MCF 10A (cell line): ENCODE measurements at places on chromosomes 7 and 10. TPM values are rescaled to one million over a fixed set of nuclear protein-coding genes. Genes with fewer than 3 reads are reported as not detected.

SPDYE11 gene
- not detected in 2 replicates for total RNA-seq

GRCh38 chr10:1661416-1661815 is 75.9 kb downstream of the ADARB2 start:
- no peak for DNase-seq

DNA sequence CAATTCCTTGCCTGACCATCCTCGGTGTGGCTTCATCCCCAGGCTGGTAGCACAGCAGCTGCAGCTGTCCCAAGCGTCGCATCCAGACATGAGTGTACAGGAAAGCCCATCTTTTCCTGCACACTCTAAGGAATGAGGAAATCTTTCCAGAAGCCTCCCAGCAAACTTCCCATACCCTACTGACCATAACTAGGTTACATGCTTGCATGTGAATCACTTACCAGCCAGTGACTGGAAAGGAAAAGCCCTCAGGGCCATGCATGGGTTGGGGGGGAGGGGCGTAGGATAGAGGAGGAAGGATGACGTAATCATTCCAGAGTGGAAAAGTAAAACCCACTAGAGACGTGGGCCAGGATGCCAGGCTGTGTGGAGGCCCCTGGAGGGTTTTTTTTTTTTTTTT is 18.9 kb upstream of the ZNF212 start:
- peak; percentile 42 for DNase-seq

RELN gene
- total RNA-seq, result not detected in 2 replicates

SUN3 gene
- total RNA-seq, result 0.22 TPM in 1 of 2 replicates, not detected in the other

- no peak for DNase-seq
Measured at GRCh38 chr10:20372748-20373147, 524.4 kb downstream of the NEBL start.

DNA sequence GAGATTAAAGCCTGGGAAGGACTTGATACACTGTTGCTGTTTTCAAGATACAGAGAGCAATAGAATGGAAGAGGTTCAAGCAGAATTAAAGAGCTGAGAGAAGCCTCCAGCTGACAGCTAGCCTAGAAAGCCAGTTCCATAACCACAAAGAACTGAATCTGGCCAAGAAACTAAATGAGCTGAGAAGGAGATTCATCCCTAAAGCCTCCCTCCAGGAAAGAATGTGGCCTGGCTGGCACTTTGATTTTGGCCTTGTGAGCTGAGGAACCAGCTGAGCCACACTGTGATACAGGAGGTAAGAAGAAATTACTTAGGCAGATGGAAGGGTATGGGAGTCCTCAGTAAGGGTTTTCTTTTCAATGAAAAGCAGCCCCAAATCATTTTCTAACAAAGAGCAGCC is 324.1 kb downstream of the PHF14 start:
- DNase-seq, result no peak

TUBGCP2 gene
- total RNA-seq, result 95.9 and 96.2 TPM in 2 replicates

- no peak for DNase-seq
Measured at GRCh38 chr7:67637023-67637358, 640.4 kb downstream of the TYW1 start.

- DNase-seq, result no peak
Measured at GRCh38 chr10:106216085-106216484, 948.4 kb downstream of the SORCS1 start.

GRCh38 chr10:86556933-86557649 is 35.5 kb upstream of the WAPL start:
- no peak for DNase-seq

- peak; percentile 75 for DNase-seq
Measured at GRCh38 chr10:60314069-60314940, 75.4 kb downstream of the ANK3 start.

DNA sequence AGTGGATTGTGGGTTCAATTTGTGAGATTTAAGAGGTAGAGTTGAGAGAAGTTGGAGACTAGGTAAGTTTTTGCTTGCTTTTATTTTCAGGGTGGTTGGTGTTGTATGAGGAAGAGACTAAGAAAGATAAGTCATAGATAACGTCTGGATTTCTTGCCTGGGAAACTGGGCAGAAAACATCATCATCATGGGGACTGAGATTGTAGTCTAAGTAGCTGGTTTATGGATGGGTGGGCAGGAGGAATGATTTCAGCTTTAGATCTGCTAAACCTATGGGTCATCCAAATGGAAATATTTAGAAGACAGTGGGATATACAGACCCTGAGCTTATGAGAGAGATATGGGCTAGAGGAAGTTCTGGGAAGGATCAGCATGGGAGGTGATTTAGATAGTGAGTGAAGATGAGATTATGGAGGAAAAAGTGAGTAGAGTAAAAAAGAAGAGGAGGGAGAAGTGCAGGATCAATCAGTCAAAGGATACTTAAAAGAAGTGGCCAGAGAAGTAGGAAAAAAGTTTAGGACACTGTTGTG is 169.8 kb downstream of the WNT2 start:
- no peak for DNase-seq

DNA sequence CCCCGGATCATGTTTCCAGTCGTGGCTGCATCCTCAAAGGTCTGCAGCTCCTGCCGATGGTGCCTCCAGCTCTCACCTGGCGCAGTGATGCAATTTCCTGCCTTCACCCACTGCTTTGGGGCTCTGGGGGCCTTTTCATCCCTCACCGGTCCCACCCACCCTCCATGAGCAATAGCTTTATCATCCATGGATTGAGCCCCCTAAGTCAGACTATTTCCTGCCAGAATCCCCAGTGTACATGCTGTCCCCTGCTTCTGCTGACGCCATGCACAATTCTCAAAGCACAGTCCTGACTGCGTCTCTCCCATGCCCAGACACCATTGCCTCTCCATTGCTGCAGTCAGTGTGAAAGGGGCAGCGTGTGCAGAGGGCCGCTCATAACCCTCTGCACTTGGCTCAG is 49.7 kb downstream of the FAM241B start:
- DNase-seq, result no peak

- DNase-seq, result no peak
Measured at GRCh38 chr10:133079836-133080682, 7.7 kb upstream of the ADGRA1 start.

DNA sequence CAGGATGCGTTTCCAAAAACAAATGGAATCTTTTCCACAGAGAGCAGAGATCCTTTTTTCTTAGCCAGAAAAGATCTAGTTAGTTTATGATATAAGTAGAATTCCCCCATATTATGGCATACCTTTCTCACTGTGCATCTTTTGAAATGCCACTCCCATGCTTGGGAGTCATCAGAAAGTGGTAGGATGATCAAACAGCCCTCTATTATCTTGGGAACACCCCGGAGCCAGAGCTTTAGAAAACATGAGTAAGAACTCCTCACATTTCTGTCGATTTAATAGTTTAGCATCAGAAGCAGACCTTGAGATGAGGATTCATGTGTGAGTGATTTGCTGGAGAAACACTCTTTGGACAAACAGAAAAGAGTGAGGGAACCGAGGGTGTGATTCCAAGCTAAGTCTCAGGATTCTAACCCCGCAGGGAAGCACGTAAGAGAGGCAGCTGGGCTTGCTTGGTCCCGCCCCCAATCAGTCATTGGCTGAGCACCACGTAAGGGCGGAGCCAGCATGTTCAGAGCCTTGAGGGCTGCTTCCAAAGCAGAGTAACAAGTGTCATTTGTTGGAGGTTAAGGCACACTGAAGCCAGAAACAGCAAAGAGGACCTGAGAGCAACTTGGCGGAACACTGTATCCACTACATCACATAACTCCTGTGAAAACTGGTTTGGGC is 43.7 kb upstream of the NXPH1 start:
- DNase-seq, result peak; percentile 42

DNA sequence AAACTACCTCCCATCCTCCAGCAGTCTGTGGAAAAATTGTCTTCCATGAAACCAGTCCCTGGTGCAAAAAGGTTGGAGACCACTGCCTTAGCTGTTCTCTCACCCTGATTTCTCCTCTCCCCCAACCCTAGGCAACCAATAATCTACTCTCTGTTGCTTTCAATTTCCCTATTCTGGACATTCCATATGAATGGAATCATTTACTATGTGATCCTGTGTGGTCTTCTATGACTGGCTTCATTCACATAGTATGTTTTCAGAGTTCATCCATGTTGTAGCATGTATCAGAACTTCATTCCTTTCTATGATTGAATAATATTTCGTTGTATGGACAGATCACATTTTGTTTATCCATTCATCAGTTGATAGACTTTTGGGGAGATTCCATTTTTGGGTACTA is 38.3 kb upstream of the DLG5 start:
- DNase-seq, result no peak

- DNase-seq, result no peak
Measured at GRCh38 chr10:97406064-97406463, 4.9 kb upstream of the RRP12 start.

GRCh38 chr7:157978766-157979165 is 608.9 kb downstream of the PTPRN2 start:
- no peak for DNase-seq

- no peak for DNase-seq
Measured at GRCh38 chr7:67758551-67758950, 761.9 kb downstream of the TYW1 start.

DNA sequence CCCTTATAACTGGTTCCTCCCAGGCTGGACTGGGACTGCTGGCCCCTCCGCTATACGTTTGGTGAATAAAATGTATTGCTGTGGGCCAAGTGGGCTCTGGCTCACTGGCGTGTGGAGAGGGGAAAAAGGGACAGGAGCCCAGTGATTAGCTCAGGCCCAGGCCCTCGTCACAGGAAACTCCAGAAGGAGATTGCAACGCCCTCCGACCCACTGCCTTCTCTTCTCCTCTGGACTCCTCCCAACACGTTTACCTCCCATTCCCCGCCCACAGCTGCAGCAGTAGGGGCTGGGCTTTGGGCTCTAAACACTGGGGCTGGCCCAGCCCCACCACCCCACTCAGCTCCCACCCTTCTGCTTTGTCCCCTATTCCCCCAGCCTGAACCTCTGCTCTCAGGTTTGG is 173.9 kb downstream of the NEURL1 start:
- no peak for DNase-seq

GRCh38 chr7:82164813-82165212 is 278.8 kb downstream of the CACNA2D1 start:
- no peak for DNase-seq

SLC26A5 gene
- total RNA-seq, result not detected in 2 replicates

ACADSB gene
- 11.9 and 15.7 TPM in 2 replicates for total RNA-seq

DNA sequence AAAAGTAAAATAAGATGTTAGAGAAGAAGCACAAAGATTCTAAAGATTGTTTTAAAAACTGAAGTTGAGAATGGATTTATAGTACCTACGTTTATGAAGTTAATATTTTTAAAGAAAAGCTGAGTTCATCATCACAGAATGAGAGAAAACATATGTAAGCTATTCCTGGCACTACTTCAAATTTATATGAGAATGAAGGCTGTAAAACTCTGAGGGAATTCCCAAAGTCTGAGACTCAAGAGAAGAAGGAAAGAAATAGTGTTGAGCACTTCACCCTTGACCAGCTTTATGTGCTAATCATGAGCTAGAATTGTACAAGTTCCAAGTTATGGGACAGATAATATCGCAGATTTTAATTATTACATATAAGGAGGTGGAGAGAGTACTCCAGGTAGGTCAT is 323.7 kb upstream of the GNAI1 start:
- no peak for DNase-seq

GRCh38 chr10:101568054-101568745 is 19.9 kb downstream of the POLL start:
- no peak for DNase-seq

DNA sequence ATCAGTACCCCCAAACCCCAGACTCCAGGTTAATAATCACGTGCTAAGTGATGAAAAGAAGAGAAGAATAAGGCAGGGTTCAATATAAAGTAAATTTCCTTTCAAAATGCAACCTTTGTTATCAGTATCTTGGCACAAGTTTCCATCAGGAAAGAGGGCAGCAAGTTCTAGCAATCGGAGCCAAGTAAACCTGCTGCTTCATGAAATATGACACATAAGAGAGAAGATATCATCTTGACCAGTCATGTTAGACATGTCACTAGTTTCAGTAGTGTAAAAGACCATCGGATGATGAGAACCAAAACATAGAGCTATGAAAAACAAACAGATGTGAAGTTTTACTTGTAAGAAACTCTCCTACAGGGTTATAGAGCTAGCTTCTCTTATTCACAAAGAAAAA is 44.0 kb downstream of the AASS start:
- DNase-seq, result no peak

CALY gene
- not detected in 2 replicates for total RNA-seq

AQP1 gene
- total RNA-seq, result 0.71 TPM in 1 of 2 replicates, not detected in the other

DNA sequence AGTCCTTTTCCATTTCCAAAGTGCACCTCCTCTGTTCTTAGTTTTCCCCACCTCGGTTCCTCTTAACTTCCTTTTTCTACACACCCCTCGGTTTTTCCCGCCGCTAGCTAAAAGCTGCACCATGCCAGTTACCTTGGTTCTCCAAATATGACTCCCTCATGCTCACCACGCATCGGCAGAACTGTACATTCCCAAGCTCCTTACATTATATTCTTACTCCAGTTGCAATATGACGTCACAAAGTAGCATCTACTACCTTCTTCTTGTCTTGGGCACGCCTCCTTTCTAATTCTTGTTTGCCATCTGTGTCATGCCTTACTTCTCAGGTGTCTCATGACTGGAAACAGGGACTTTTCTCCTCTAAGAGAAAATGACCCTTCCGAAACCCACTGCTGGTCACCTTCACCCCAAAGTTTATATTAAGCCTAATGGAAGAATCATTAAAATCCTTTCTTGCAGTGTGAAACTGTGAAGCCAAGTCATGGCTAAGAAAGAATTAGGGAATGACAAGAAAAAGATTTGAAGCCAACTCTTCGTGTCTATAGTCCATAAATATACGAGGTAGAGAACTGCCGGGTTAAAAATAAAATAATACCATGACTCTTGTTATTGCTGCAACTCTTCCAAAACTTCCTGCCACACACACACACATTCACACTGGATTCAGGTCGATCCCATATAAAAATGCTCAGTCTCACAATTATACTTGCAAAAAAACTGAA is 1.7 kb downstream of the ESYT2 start:
- DNase-seq, result peak; percentile 47

- DNase-seq, result peak; percentile 75
Measured at GRCh38 chr10:59865101-59865500, 41.3 kb downstream of the CCDC6 start.

GRCh38 chr10:55750458-55750857 is 610.6 kb downstream of the ZWINT start:
- DNase-seq, result peak; percentile 18

- DNase-seq, result no peak
Measured at GRCh38 chr7:7617550-7617949, 23.0 kb upstream of the UMAD1 start.

ARHGAP22 gene
- total RNA-seq, result 4.0 and 6.3 TPM in 2 replicates

ACSM6 gene
- total RNA-seq, result not detected in 2 replicates
